ENCODE measurements at places on chromosomes 7 and 10. TPM values are rescaled to one million over a fixed set of nuclear protein-coding genes. Genes with fewer than 3 reads are reported as not detected.
A peak's percentile ranks its signal among the peaks of the same experiment; 100 is the strongest.

GRCh38 chr7:139118234-139118804 lies 8.8 kb upstream of the ZC3HAV1 start:
- H3K27me3 ChIP-seq = no peaks in the 10 kb centered on the region
- peaks cover 14% of the 10 kb centered on the region for H3K4me1 ChIP-seq
- H3K27ac ChIP-seq = no peak overlapping the region
- H3K4me3 ChIP-seq = no peak overlapping the region

GLUD1 gene
- 61.3 TPM for total RNA-seq

DNA sequence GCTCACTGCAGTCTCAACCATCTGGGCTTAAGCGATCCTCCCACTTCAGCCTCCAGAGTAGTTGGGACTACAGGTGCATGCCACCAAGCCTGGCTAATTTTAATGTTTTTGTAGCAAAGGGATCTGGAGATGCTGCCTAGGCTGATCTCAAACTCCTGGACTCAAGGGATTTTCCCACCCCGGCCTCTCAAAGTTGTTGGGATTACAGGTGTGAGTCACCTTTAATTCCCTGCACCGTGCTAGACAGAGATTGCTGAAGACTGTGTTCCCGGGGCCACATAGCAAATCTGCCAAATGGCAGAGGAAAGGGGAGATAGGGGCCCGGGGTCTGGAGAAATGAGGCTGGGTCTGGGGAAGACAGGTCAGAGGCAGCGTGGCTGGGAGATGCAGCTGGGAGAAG lies 20.6 kb upstream of the PSMG3 start:
- DNase-seq = no peak
- no peak overlapping the region for H3K27ac ChIP-seq
- H3K27me3 ChIP-seq = no peaks in the 10 kb centered on the region

OR6B1 gene
- not detected for total RNA-seq

GRCh38 chr7:79452495-79453265 lies 787 bp downstream of the MAGI2 start:
- H3K4me3 ChIP-seq = peak overlapping the region; percentile 66
- H3K36me3 ChIP-seq = no peaks in the 10 kb centered on the region
- H3K27me3 ChIP-seq = no peaks in the 10 kb centered on the region
- peak overlapping the region; percentile 65 for H3K27ac ChIP-seq

DNA sequence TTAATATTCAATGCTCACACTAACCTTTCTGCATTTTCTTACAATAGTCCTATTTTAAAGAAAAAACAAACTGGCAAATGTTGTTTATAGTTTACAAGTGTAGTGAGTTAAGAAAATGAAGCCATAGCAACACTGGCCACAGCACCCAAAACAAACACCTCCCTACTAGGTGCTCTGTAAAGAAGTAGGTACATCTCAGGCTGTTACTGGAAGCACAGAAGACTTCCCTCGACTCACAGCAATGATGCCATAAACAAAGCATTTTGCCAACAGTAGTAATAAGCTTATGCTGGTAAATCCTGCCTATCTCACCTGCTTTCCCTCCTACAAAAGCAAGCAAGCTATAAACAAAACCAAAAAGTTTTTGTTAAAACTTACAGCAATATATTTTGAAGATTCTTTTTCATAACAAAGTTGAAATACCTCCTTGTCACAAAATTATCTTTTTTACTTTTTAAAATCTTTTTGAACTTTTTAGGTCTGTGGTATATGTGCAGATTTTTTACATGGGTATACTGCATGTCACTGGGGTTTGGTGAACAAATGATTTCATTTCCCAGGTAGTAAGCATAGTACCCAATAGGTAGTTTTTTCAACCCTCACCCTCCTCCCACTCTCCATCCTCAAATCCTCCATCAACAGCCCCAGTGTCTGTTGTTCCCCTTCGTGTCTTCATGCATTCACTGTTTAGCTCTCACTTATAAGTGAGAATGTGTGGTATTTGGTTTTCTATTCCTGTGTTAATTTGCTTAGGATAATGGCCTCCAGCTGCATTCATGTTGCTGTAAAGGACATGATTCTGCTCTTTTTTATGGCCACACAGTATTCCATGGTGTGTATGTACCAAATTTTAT lies 28.4 kb downstream of the COA1 start:
- DNase-seq = no peak
- H3K27ac ChIP-seq = no peak overlapping the region

POLR2J gene
- 1.2 TPM for total RNA-seq

ANXA11 gene
- total RNA-seq = 151 TPM

- no peak for DNase-seq
- no peak overlapping the region for H3K27ac ChIP-seq
- H3K4me1 ChIP-seq = no peaks in the 10 kb centered on the region
- peaks cover 93% of the 10 kb centered on the region for H3K36me3 ChIP-seq
- H3K4me3 ChIP-seq = no peak overlapping the region
Observed at GRCh38 chr10:1123198-1123597, 67.0 kb downstream of the WDR37 start.

- H3K27me3 ChIP-seq = no peaks in the 10 kb centered on the region
- H3K4me1 ChIP-seq = peaks cover 6% of the 10 kb centered on the region
- no peak overlapping the region for H3K4me3 ChIP-seq
- peak overlapping the region; percentile 5 for H3K27ac ChIP-seq
- no peak for DNase-seq
- H3K36me3 ChIP-seq = no peaks in the 10 kb centered on the region
Observed at GRCh38 chr10:11532306-11532705, 79.1 kb downstream of the USP6NL start.

TUBB8 gene
- not detected for total RNA-seq

ASAH2 gene
- total RNA-seq = 0.29 TPM

- no peaks in the 10 kb centered on the region for H3K27me3 ChIP-seq
- H3K36me3 ChIP-seq = no peaks in the 10 kb centered on the region
- H3K4me1 ChIP-seq = peaks cover 6% of the 10 kb centered on the region
- H3K27ac ChIP-seq = no peak overlapping the region
Observed at GRCh38 chr10:67664942-67665341, 31.1 kb downstream of the CTNNA3 start.

DNA sequence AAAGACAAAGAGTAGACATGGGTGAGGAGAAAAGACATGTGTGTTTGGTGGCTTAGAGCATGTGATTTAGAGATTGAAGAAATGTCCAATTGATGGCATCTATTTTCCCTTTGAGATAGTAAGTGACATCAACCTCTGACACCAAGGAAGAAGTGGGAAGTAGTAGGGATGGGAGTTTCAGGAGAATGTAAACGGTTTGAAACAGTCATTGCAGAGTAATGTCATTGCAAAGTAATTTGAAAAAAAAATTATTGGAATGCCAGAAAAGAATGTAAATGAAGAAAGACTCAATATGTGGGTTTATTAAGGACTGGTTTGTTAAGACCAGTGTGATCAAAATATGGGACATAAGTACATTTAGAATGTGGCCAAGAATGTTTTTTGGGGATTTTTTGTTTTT lies 26.6 kb downstream of the GNG11 start:
- no peaks in the 10 kb centered on the region for H3K27me3 ChIP-seq
- peaks cover 8% of the 10 kb centered on the region for H3K4me1 ChIP-seq
- no peak overlapping the region for H3K27ac ChIP-seq
- no peak overlapping the region for H3K4me3 ChIP-seq

GRCh38 chr10:118394301-118395200 lies 52.4 kb upstream of the FAM204A start:
- H3K27ac ChIP-seq = no peak overlapping the region
- DNase-seq = no peak
- H3K4me1 ChIP-seq = peaks cover 8% of the 10 kb centered on the region

C10orf143 gene
- 0.29 TPM for total RNA-seq

DNA sequence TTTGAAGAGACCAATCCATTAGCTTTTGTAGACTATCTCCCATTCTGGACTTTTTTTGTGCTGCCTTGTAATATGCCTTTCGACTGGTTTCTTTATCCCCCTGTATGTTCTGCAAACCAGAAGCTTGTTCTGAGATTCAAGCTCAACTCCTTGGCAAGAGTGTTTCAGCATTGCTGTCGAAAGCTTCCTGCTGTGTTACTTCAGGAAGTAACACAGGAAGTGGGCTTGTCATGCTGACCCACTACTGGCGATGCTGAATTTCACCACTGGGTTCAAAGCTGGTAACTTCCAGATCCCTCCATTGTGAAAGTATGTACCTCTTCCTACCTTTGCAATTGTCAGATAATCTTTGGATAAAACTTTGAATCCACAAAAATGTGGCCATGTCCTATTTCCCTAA lies 57.9 kb upstream of the INSYN2A start:
- peak; percentile 16 for DNase-seq
- peaks cover 25% of the 10 kb centered on the region for H3K36me3 ChIP-seq
- no peaks in the 10 kb centered on the region for H3K27me3 ChIP-seq

CFAP70 gene
- total RNA-seq = 2.2 TPM

- H3K4me3 ChIP-seq = no peak overlapping the region
- no peaks in the 10 kb centered on the region for H3K27me3 ChIP-seq
- H3K4me1 ChIP-seq = peaks cover 10% of the 10 kb centered on the region
- no peak overlapping the region for H3K27ac ChIP-seq
- no peak for DNase-seq
Observed at GRCh38 chr7:133434246-133434865, 181.5 kb downstream of the EXOC4 start.

ABCB4 gene
- total RNA-seq = not detected

DNA sequence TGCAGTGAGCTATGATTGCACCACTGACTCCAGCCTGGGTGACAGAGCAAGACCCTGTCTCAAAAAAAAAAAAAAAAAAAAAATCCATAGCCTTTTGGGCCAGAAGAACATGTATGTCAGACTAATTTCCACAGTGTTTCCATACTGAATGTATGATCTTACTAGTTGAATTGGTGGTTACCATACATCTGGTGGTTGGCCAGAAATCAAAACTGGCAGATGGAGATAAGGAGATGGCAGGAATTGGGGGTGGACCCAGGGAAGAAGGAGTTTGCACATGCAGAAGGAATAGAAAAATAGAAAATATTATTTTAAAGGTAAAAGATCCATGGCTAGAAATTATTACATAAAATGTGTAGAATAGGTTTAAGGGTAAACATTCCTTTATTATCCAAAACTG lies 3.7 kb upstream of the ATOH7 start:
- peaks cover 14% of the 10 kb centered on the region for H3K4me1 ChIP-seq
- H3K36me3 ChIP-seq = no peaks in the 10 kb centered on the region
- H3K27me3 ChIP-seq = peaks cover 5% of the 10 kb centered on the region
- no peak for DNase-seq
- no peak overlapping the region for H3K4me3 ChIP-seq
- no peak overlapping the region for H3K27ac ChIP-seq

ANXA8L1 gene
- not detected for total RNA-seq

DNA sequence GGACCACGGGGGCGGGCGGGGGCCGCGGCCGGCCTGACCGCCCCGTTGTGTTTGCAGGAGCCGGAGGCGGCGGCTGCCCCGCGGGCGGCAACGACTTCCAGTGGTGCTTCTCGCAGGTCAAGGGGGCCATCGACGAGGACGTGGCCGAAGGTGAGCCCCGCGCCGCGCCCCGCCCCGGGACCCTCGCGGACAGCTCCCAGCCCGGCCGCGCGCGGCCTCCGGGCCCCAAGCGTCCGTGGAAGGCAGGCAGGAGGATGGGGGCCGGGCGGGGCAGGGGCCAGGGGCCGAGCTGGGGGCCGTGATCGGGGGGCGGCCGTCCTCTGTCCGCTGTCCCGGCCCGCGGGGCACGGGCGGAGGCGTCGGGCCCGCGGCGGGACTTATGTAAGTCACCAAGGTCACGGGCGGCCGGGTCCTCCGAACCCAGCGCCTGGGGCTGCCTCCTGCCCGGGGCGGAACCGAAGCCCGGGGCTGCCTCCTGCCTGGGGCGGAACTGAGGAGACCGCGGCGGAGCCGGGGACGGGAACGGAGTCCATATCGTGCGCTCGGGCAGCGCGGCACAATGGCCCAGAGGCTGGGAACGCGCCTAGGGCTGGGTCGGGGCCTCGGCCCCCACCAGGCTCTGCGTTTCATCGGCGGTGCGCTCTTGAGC lies 497 bp downstream of the PPP2R2D start:
- no peaks in the 10 kb centered on the region for H3K27me3 ChIP-seq
- peak; percentile 79 for DNase-seq
- peaks cover 11% of the 10 kb centered on the region for H3K36me3 ChIP-seq
- H3K27ac ChIP-seq = peak overlapping the region; percentile 99
- peaks cover 29% of the 10 kb centered on the region for H3K4me1 ChIP-seq
- peak overlapping the region; percentile 94 for H3K4me3 ChIP-seq

GRCh38 chr7:15439853-15440252 lies 122.0 kb downstream of the AGMO start:
- DNase-seq = no peak
- no peak overlapping the region for H3K4me3 ChIP-seq
- H3K27me3 ChIP-seq = no peaks in the 10 kb centered on the region
- no peaks in the 10 kb centered on the region for H3K36me3 ChIP-seq

DNA sequence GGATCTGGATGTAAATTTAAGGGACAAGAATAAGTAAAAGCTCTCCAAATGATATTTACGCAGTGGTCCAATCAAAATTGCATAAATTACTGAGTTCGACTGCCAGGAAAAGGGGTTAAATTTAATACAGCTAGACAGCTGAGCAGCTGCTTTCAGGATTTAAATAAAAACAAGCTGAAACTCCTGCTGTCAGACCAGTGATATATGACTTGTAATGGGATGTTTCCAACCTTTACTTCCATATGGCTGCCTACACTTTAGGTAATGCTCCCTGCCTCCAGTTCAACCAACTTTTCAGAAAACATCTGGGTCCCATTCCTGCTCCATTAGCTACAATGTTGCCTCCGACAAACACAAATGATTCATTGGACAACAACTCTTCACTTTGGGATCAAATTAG lies 326.3 kb upstream of the DGKB start:
- H3K27me3 ChIP-seq = no peaks in the 10 kb centered on the region
- H3K4me3 ChIP-seq = no peak overlapping the region
- no peaks in the 10 kb centered on the region for H3K4me1 ChIP-seq
- no peaks in the 10 kb centered on the region for H3K36me3 ChIP-seq

GRCh38 chr10:76892766-76893479 lies 744.7 kb downstream of the KCNMA1 start:
- H3K36me3 ChIP-seq = peaks cover 5% of the 10 kb centered on the region
- H3K4me3 ChIP-seq = no peak overlapping the region
- H3K27ac ChIP-seq = no peak overlapping the region
- no peak for DNase-seq
- H3K27me3 ChIP-seq = no peaks in the 10 kb centered on the region

DNA sequence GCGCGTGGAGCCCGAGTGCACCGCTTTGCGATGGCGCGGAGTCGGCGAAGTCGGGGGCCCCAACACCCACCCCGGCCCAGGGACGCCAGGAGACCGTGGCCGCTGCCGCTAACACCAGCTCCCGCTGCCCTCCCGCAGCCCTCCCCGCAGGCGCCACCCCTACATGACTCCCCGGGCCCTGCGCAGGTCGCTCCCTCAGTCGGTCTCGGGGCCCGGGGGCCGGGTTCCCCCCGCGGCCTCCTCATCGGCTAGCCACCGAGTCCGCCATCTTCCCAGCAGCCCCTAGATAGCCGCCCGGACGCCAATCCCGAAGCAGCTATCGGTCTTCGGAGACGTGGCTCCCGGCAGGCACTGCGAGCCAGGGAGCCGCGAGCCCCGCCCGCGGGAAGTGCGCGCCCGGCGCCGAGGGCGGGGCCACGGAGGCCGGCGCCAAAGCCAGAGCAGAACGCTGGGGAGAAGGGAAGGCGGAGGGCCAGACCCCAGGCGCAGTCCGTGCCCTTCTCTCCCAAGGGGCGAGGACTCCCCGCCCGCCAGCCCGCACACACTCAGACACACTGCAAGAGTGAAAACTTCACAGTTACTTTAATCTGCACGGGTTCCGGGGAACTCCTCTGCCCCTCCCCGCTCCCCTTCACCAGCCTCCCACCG lies at the start of gene FASTK:
Gene FASTK, minus strand, starts transcription at position 288 of the 648 bp plus-strand sequence. Its CDS starts 43 bp downstream, at position 245.
- H3K4me3 ChIP-seq = peak within 1 kb of the TSS; percentile 93
- H3K4me1 ChIP-seq = peaks cover 62% of the 10 kb centered on the region
- peak within 1 kb of the TSS; percentile 96 for H3K27ac ChIP-seq
- peak; percentile 92 for DNase-seq
- H3K36me3 ChIP-seq = peaks cover 22% of the 10 kb centered on the region
